ENCODE measurements at places on chromosomes 1 and 21.

DNA sequence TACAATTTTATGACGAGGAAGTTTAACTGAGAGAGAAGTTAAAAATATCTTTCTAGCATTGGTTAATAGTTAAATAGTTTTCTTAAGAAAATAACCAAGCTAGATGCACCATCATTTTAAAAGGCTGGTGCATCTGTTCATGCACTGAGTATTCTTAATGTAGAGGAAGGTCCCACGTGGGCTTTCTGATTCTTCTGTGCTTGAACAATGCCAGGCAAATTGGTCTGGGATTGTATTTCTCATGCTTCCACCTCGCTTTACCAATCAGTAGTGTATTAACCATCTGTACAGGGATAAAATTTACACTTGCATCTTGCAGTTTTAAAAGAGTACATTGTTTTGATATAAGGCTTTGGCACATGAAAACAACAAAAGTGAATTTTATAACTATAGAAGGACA, 47.4 kb upstream of the MTF2 start:
- DNase-seq: no peak

DNA sequence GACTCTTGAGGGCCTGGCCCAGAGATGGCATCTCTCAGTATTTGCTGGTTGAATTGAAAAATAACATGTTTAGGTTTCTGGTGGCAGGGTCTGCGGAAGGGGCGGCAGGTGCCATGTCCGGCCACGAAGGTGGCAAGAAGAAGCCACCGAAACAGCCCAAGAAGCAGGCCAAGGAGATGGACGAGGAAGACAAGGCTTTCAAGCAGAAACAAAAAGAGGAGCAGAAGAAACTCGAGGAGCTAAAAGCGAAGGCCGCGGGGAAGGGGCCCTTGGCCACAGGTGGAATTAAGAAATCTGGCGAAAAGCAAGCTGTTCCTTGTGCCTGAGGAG, 14.3 kb upstream of the FGR start:
- DNase-seq: no peak

GRCh38 chr21:32256873-32257620, 21.8 kb downstream of the MIS18A start:
- DNase-seq: no peak

DNA sequence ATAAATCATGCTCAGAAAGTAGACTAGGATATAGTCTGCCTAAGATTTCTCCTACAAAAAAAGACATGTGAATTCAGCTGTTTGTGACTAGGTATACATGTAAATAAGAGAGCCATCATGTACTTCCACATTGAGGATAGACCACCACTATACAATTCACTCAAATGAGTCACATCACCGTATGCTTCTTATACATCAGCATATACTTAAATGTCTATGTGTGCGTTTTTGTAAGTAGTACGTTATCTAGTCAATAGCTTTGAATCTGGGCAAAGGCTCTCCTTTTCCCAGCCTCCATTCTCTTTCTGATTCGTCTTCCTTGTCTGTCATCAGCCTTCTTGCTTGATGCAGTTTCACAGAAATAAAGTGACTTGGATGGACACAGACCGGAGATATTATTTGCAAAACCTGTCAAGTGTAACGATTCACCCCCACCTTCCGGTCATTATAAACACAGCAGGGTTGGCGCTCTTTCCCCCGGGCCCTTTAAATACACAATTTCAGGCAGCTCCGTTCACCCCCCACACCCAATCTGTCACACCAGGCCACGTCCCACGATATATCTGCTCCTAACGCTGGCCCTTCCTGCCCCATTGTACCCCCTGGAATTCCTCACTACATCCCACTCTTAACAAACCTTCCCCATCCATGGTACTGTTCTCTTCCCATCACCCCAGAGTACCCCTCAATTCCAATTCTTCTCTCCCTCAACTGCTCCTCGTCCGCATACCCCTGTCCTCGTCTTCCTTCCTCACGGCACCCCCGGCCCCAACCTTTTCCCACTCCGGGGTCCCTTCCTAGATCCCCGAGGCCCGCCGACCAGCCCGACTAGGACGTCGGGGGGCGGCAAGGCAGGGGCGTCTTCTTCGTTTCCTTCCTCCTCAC, 636 bp downstream of the VAMP4 start:
- DNase-seq: peak; percentile 55

GRCh38 chr1:175644018-175644417, 99.4 kb downstream of the TNR start:
- no peak for DNase-seq

DNA sequence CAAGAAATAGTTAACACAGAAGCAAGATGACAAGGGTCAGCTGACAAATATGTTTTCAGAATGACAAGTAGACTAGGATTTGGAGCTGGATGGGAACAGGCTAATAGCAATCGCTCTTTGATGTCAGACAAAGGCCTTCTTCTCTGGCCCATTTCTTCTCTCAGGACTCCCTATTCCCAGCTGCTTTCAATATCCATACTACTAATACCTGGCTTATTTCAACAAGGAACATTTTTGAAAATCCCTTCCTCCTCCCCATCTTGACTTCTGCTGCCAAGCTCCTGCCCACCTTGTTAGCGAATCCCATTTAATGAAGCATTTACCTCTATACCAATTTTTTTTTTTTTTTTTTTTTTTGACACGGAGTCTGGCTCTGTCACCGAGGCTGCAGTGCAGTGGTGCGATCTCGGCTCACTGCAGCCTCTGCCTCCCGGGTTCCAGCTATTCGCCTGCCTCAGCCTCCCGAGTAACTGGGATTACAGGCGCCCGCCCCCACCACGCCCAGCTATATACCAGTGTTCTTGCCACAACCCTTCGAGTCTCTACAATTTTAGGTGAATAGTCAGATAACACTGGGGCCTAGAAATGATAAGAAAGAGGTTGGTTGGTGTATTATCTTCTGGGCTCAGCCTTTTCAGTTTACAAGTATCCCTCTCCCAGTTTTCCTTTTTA, 68.4 kb downstream of the MACF1 start:
- DNase-seq: no peak

DNA sequence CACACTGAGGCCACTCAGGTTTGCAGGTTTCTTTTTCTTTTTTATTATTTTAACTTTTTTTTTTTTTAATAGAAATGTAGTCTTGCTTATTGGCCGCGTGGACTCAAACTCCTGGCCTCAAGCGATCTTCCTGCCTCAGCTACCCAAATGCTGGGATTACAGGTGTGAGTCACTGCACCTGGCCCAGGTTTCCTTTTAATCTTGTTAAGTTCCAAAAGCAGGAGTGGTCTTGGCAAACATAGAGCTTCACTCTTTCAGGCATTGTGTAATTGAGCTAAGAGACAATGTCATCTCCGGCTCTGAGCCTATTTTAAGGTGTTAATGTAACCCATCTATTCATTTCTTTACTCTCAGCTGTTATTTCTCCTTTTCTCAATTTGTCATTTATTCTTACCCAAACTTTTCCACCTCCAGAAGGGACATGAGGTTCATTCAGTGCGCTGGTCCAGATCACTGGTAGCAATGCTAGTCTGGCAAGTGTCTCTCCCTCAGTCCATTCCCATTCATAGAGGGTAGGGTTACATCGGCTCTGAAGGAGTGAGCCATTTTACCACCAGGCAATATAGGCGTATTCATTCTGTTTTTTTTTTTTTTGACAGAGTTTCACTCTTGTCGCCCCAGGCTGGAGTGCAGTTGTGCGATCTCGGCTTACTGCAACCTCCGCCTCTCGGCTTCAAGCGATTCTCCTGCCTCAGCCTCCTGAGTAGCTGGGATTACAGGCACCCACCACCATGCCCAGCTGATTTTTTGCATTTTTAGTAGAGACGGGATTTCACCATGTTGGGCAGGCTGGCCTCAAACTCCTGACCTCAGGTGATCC, 11.3 kb upstream of the MFSD2A start:
- no peak for DNase-seq

DNA sequence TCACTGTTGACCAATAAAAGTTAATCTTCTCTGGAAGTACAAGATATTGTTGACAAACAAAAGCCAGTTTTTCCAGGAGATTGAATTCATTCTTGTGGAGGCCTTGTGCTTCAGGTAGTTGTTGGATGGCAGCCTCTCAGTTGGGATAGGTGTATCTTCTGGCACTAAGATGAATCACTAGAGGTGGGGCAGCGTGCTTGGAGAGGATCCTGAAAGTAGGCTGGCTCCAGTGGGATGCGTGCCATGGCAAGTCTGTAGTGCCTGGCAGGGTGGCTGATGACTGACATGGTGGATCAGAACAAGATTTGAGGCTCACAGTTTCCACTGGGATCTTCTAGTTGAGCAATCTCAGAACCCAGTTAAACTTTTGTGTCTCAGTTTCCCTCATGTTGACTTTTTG, 2.4 kb downstream of the VPS13D start:
- no peak for DNase-seq

GRCh38 chr1:183956559-183957188, 80.9 kb downstream of the COLGALT2 start:
- DNase-seq: peak; percentile 91

DNA sequence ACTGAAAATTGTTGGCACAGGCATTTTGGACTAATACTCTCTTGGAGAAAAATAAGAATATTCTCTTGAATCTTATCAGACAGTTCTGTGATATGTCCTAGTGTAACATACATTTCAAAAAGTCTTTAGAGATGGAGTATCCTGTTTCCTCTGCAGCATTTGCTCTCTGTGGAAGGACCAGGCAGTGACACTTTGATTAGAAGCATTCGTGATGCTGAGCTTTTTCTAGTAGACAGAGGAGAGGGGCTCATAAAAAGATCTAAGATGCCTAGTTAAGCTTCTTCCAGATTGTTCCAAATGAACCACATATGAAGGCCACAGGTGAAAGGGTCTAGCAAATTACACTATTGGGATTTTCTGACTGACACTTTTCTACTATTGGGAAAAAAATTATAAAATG, 120.3 kb downstream of the C1orf21 start:
- no peak for DNase-seq

- DNase-seq: peak; percentile 66
Observed at GRCh38 chr1:83860490-83861221, 138.3 kb downstream of the TTLL7 start.

GRCh38 chr1:221868593-221869303, 126.9 kb upstream of the DUSP10 start:
- DNase-seq: no peak

- DNase-seq: no peak
Observed at GRCh38 chr1:241557551-241558193, 25.5 kb downstream of the KMO start.

GRCh38 chr1:32249831-32250525, 1.1 kb upstream of the LCK start:
- DNase-seq: peak; percentile 93
